Kidney glomerular epithelial cell (primary cell): ENCODE measurements at places on chromosomes 12 and 14.

DNA sequence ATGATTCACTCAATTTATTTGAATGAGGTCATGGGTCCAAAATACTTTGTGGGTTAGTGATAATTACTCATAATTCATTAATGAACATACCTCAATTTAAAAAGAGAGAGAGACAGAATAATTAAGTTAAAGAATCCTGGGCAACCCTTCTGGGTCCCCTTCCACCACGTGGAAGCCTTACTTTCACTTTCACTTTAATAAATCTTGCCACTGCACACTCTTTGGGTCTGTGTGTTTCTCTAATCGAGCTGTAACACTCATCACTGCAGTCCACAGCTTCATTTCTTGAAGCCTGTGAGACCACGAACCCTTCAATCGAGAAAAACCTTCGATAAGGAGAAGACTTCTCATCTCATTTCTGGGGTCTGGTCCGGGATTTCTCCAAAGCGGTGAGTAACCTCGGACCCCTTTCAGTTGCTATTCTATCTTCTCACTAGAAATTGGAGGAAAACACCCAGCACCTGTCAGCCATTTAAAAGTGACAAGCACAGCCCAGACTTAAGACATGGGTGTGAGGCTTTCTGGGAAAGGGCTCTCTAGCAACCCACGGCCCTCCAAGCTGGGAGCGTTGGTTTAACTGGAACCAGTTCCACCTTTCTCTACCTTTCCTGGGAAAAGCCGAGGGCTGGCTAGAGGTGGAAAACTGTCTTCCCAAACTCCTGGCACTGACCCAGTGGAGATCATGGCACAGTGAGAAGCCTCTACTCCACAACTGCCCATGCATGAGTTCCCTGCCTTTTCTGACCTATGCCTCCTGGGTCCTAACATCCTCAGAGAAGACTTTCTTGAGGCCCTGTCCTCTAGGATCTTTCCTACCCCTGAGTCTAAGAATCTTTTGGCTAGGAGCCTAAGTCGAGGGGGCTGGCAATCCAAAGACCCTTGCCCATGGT lies 148.8 kb upstream of the ATF7IP start:
- DNase-seq, result no peak

- no peak for DNase-seq
Measured at GRCh38 chr12:63795032-63795687, 15.5 kb downstream of the RXYLT1 start.

DNA sequence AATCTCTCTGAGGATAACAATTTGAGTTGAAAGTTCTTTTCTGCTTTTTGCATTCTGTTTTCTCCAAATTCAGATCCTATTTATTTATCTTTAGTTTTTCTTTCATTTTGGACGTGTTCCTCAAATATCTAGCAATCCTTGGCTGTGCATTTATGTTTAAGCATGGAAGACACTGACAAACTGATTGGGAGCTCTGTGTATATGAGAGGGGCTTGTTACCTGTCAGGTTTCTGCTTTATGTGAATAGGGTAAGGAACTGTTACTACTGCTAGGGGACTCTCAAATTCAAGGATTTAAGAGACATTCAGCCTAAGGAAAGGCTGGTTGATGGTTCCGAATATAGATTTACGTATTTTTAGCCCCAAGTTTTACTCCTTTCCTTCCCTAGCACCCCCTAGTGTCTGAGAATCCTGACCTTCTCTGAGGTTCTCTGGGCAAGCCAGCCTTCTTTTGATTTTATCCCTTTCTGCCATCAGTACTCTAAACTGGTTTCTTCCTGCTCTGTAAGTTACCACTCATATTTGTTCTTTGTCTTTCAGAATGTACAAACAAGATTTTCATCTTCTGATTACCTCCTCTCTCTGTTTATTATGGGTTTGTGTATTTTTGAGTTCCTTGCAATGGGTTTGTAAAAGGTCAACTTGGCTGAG lies 30.5 kb downstream of the YLPM1 start:
- no peak for DNase-seq

DNA sequence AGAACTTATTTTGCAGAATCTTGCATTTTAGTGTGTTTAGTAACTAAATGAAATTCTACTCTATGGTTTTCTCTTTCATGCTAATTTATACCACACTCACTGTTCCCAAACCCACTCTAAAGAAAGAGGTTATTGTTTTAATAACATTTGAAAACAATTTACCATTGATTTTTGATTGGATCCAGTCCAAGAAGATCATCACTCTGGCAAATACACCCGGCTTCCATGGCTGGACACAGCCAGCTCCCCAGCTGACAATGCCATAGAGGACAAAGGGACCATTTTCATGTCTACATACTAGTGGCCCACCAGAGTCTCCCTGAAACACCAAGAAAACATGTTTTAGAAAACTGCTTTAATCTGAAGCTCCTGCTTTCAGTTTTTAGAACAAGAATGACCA lies 42.4 kb downstream of the OVCH1 start:
- no peak for DNase-seq

GRCh38 chr12:61880186-61880585 lies 380.0 kb upstream of the USP15 start:
- no peak for DNase-seq

DNA sequence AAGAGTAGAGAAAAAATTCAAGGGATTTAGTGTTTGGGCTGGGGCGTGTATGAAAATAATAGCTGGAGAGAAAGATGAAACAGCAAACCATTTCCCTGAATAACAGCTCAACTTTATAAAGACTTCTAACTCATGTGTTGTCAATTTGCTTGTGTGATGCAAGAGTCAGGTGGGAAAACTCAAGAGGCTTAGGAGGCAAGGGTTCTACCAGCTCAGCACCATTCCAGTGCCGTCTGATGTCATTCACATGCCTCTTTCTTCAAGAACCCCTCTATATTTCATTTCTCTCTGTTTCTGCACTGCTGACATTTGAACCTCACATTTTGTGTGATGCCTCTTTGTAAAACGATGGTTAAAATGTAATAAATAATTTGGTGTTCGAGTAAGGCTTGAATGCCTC lies 192.2 kb downstream of the PRKD1 start:
- no peak for DNase-seq

DNA sequence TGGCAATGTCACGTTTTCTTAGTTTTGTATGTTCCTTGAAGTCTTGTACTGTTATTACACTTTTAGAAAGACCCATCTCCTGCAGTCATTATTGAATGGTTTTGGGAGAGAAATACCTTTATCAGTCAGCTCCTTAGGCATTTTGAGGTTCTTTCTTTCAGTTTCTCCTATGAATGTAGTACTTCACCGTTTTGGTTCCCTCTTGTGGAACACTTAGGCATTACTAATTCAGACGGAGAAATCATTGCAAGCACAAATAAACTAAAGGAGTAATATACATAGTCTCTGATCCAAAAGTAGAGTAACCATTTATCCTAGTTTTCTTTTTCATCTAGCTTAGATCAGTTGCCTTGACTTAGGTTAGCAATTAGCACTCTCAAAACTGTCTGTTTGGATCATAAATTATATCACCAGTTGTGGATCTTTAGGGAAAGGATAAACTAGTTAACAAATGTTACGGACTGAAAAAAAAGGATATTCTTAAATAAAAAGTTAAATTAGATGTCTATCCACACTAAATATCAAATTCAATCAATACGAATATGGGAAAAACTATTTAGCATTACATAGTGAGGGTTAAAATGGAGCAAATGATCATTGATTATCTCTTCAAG lies 1538.3 kb upstream of the SEL1L start:
- DNase-seq, result peak; percentile 6

GRCh38 chr12:1808036-1808797 lies 12.1 kb upstream of the LRTM2 start:
- DNase-seq, result no peak

GRCh38 chr14:35146711-35147149 lies 24.4 kb downstream of the PRORP start:
- no peak for DNase-seq

GRCh38 chr12:110501399-110501751 lies 536 bp downstream of the VPS29 start:
- peak; percentile 15 for DNase-seq

GRCh38 chr14:68153275-68153674 lies 333.7 kb downstream of the RAD51B start:
- no peak for DNase-seq

GRCh38 chr12:124713436-124714082 lies 146.1 kb upstream of the NCOR2 start:
- peak; percentile 77 for DNase-seq

DNA sequence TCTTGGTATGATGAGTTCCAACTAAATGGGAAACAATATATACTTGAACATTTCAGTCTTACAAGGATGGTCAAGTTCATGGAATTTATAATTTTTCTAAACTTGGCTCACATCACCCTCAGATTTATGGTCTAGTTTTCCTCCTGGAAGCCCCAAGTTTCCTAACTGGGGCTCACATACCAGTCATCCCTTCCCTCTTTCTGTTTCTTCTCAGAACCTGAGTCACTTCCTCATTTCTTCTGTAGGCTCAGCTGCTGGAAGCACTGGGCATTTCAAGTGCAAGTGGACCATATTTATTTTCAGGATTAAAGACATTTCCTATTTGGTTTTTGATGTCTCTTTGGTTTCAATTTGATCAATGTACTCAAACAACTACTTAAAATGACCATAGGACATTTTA lies 55.4 kb downstream of the GRIP1 start:
- DNase-seq, result no peak

DNA sequence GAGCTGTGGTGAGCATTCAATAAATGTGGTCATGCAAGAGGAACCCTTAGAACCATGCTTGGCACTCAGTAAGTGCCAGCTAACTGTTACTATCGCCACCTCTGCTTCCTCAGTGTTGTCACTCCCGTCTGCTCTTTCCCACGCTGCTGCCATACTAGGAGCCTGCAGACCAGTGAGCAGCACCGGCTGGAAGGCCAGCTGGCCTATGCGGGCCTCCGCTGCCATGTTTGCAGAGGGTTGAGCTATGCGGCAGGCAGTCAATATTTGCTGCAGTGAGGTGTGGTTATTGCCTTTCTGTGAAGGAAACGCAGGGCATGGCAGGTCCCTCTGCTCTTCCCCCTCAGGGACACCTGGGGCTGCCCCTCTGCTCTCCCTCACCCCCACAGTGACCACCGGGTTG lies 13.0 kb downstream of the KMT5A start:
- no peak for DNase-seq

DNA sequence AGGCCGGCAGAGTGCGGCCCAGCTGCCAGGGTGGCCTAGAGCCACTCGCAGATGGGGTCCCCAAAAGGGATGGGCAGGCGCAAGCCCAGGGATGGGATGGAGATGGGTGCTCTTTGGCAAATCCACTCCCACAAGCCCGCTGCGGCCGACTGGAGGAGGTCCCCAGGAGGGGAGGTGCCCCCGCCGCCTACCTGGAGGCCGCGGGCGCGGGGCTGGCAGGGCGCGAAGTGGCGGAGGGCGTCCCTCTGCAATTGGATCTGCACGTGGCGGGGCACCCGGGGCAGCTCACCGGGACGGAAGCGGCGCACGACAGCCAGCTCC lies 730 bp downstream of the PPP1R3E start:
- DNase-seq, result no peak

DNA sequence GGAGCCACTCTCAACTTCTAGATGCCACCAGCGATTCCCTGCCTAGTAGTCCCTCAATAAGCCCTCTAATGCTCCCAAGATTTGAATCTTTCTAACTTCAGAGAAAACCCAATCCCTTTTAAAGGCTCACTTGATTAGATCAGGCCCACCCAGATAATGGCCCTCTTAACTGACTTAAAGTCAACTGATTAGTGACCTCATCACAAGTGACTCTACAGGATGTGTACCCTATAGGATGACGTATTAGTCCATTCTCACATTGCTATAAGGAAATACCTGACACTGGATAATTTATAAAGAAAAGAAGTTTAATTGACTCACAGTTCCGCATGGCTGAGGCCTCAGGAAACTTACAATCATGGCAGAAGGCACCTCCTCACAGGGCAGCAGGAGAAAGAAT lies 49.1 kb downstream of the ANKS1B start:
- no peak for DNase-seq

DNA sequence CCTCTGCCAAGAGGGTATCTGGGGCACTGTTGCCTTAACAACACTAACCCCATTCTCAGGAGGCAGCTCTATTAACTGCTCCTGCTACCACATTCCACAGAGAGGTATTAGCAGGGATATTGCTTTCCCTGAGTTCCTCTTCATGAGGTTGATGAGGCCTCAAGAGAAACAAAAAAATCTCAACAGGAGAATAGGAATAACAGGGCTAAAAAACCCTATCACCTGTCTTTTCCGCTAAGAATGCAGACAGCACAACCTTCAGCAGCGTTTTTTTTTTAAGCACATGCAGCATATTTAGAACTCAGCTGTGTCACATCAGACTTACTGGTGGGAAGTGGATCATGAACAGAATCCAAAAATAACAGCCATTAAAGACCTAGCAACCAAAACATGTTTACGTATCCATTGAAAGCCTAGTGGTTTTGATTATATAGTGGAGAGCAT lies 29.2 kb downstream of the ATF7 start:
- DNase-seq, result peak; percentile 39

GRCh38 chr12:110059651-110060000 lies 11.3 kb upstream of the C12orf76 start:
- no peak for DNase-seq

- DNase-seq, result no peak
Measured at GRCh38 chr14:94701861-94702370, 68.0 kb downstream of the GSC start.

GRCh38 chr14:95892142-95892541 lies 15.5 kb downstream of the TUNAR start:
- DNase-seq, result no peak

- no peak for DNase-seq
Measured at GRCh38 chr12:99097171-99097570, 452.1 kb downstream of the APAF1 start.

- DNase-seq, result no peak
Measured at GRCh38 chr14:75429562-75429961, 1.7 kb downstream of the JDP2 start.

DNA sequence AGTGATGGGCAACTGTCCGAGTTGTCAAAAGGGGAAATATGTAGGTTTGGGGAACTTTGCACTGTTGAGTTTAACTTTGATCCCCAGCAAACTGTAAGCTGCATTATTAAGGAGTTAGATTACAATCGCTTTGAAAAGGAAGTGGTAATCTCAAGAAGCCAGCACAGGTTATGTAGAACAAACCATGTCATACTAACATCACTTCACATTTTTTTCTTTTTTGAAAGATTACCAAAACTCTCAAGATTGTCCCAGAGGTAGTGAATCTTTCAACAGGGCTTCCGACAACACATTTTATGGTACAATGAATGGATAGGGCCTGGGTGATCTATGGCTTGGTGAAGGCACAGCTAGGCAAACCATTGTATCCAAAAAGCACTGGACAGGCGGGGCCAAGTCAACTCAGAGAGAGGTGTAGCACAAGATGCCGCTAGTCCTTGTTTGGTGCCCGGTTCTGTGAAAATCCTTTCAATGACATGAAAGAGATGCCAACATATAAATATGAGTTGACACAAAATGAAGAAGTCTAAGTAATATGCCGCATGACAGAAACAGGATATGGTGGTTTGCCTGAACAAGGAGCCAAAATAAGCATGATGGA lies 24.3 kb upstream of the PARP11 start:
- no peak for DNase-seq

- DNase-seq, result no peak
Measured at GRCh38 chr12:48164451-48164850, 7.1 kb upstream of the ASB8 start.

- DNase-seq, result no peak
Measured at GRCh38 chr14:31009836-31010574, 15.4 kb upstream of the AP4S1 start.

GRCh38 chr12:24246934-24247333 lies 297.5 kb upstream of the SOX5 start:
- DNase-seq, result no peak
